Astrocyte of the hippocampus (primary cell): ENCODE measurements at places on chromosomes 1 and 21.
A peak's percentile ranks its signal among the peaks of the same experiment; 100 is the strongest.

DNA sequence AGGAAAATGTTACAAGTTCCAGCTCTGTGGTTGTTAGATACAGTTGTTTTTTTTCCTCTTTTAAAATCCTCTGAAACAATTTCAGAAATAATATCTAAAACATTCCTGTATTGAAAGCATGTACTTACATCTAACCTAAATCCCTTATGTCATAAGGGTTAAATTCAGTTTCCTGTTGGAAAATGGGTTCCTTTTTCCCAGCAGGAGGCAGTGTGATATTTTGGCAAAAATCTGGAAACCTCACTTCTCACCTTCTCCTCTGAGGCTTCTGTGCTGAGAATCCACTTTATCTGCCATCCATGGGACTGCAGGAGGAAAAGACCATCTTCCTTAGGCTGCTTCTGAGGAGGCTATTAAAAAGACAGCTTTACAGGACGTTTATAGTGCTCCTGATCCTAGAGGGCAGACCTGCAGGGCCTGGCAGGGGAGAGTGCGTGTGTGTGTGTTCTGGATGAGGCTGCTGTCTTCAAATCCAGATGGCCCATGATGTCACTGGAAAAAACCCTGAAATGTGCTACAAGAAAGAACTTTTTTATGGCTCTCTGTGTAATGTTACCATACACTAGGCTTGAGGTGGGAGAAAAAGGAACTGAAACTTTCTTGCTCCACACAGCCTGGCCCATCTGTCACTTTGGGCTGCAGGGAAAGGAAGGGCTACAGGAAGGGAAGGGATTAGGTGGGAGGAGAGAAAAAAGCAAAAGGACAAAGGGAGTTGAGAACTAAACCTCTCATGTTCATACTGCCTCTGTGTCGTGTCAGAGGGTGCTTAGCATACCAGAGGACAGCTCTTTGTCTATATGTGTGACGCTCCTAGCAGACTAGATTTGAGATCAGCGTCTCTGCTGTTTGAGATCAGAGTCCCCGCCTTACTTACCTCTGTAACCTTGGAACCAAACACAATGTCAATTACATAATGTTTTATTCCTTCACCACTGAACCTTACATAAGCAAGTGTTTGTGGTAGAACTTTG, 379.2 kb upstream of the SPAG17 start:
- no peak for DNase-seq

DNA sequence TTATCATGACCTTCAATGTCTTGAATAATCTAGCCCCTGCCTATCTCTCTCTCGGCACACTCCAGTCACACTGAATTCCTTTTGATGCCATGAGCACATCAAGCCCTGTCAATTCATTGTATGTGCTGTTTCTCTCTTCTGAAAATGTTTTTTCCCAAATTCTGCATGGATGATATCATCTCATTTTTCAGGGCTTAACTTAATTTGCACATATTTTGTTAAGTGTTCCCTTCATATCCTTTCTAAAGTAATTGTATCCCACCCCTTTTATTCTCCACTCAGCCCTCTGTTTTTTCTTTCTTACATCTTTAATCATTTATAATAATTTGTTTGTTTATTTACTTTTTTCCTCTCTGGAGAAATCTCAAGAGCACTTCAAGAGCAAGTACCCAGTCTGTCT, 149.9 kb downstream of the ZNF326 start:
- DNase-seq, result no peak

GRCh38 chr1:64231153-64231552, 27.7 kb downstream of the UBE2U start:
- DNase-seq, result no peak

- DNase-seq, result no peak
Observed at GRCh38 chr1:59298710-59299346, 1.9 kb downstream of the FGGY start.

DNA sequence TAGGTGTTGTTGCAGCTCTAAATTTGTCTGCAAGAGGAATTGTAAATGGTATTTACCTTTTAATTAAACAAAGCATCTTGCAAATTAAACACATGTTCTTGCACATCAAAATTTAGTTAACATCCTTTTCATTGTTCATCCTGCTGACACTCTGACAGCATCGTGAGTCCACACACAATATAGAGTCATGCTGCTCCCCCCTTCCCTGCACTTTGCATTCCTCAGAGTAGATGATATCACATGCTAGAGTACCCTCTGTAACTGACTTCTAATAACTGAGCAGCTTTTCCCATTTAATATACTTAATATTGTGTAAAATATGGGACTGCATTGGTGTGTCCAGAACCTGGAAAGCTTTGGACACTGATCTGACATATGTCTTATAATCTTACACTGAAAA, 138.8 kb upstream of the DPYD start:
- DNase-seq, result peak; percentile 27

GRCh38 chr1:16248603-16249516, 11.9 kb upstream of the CPLANE2 start:
- peak; percentile 92 for DNase-seq

GRCh38 chr1:70745199-70745598, 302.4 kb downstream of the PTGER3 start:
- no peak for DNase-seq
